ENCODE measurements at places on chromosomes 12 and 14. TPM values are rescaled to one million over a fixed set of nuclear protein-coding genes. Genes with fewer than 3 reads are reported as not detected.

The PLEKHH1 gene
- 2.0 TPM for total RNA-seq

The PCED1B gene
- 79.8 TPM for total RNA-seq

The ACVRL1 gene
- total RNA-seq = not detected

The ADAMTS20 gene
- total RNA-seq = not detected

The FSCB gene
- not detected for total RNA-seq

The TMEM179 gene
- total RNA-seq = not detected

The PIK3C2G gene
- total RNA-seq = not detected

The MUCL1 gene
- total RNA-seq = not detected

The C12orf54 gene
- not detected for total RNA-seq

The FOXG1 gene
- not detected for total RNA-seq

The ACTN1 gene
- total RNA-seq = 73.8 TPM

The KRT75 gene
- not detected for total RNA-seq

The KRT85 gene
- not detected for total RNA-seq

The TEX52 gene
- not detected for total RNA-seq

The APOLD1 gene
- total RNA-seq = 2.6 TPM

The OR9K2 gene
- not detected for total RNA-seq

The VCPKMT gene
- total RNA-seq = 14.7 TPM

The LHX5 gene
- not detected for total RNA-seq
